ENCODE measurements at places on chromosomes 6 and 20. TPM values are rescaled to one million over a fixed set of nuclear protein-coding genes. Genes with fewer than 3 reads are reported as not detected.

The C6orf58 gene
- under 0.01 TPM for total RNA-seq

The MCCD1 gene
- not detected for total RNA-seq

The IMPG1 gene
- not detected for total RNA-seq

The TMEM181 gene
- 46.5 TPM for total RNA-seq

The MAVS gene
- 16.9 TPM for total RNA-seq

The FAM83B gene
- under 0.01 TPM for total RNA-seq

The EFCAB8 gene
- total RNA-seq: 0.28 TPM

The NKAPL gene
- total RNA-seq: 1.8 TPM

The HLA-DPB1 gene
- total RNA-seq: 2.3 TPM

The POLH gene
- total RNA-seq: 16.4 TPM

The TINAG gene
- not detected for total RNA-seq

The GLP1R gene
- total RNA-seq: not detected

The TSHZ2 gene
- total RNA-seq: 0.43 TPM

The NKX2-2 gene
- not detected for total RNA-seq

The UBD gene
- total RNA-seq: not detected

The SSTR4 gene
- total RNA-seq: not detected

Measured in smooth muscle cell of bladder (primary cell).